ENCODE measurements at places on chromosomes 11 and 22.

- peak; percentile 19 for ATAC-seq
These were observed 624 bp downstream of the CBL start for GRCh38 chr11:119206511-119207414.

DNA sequence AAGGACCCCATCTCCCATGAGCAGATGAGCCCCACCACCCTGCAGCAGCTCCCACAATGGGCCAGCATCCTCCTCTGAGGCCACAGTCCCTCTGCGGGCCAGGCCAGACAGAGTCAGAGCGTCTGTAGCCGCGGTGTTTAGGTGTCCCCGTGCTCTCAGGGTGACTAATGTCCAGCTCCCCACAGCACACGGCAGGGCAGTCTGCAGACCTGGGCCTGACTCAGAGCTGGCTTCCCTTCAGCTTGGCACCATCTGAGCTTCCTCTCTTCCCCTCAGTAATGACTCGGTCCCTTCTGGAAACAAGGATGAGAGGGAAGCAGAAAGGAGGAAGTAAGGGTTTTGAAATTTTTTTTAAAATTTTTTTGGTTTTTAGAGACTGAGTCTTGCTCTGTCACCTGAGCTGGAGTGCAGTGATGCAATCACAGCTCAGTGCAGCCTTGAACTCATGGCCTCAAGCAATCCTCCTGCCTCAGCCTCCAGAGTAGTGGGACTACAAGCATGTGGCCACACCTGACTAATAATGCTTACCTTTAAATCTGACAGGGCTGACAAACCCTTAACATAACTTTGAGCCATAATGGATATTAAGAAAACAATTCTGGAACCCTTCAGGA, 28.5 kb downstream of the LRRC74B start:
- no peak for ATAC-seq

DNA sequence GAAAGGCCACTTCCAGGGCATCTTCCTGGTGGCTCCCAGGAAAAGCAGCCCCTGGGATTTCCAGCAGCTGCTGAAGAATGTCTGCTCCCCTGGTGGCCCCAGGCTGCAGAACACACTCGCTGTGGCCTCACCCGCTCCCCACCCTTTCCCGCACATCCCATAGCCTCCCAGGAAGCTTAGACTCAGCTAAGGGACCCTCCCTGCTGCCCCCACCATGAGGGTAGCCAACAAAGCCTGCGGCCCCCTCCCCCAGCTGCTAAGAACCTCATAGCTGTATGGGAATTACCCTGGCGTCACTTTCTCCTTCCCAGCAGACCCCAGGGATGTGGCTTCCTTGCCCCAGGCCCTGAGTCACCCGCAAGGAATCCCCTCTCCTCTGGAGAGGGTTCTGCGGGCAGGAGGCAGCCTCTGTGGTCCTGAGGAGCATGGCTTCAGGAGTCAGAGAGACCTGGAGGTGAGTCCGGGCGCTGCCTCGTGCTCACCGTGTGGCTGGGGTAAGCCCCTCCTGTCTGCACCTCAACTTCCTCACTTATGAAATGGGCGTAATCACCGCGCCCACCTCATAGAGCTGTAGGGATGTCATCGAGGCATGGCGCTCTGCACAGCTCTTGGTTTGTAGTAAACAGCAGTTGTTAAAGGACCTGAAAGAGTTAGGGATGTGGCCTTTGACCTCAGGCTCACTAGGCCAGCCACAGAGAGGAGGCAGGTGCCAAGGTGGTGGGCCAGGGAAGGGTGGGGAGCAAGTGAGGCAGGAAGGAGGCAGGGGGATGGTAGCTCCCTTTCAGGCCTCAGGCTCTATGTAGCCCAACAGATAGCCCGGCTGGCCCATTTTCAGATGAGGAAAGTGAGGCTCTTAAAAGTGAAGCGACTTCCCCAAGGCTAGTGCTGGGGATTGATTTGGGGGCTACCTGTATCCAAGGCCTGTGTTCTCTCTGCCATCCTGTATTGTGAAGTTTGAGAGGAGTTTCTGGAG, 71.2 kb downstream of the LRRC32 start:
- no peak for ATAC-seq

DNA sequence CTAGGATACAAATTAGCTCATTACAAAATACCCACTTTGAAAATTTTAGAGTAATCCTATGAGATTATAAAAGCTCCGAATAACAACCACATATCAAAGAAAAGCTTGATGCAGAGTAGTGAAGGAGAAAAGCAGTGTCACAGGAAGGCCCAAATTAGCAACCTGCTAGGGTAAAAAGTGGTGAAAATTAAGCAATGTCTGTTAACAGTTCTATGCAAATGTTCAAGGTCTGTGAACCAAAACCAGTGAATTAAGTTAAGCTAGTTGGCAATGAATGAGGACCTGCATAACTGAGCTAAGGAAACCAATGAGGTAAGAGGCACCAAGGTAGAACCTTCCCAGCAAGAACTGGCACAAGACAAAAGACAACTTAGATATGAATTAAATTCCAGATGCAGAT, 29.6 kb downstream of the PRDM10 start:
- ATAC-seq = no peak

GRCh38 chr11:130827451-130828377, 88.6 kb downstream of the SNX19 start:
- peak; percentile 55 for ATAC-seq

DNA sequence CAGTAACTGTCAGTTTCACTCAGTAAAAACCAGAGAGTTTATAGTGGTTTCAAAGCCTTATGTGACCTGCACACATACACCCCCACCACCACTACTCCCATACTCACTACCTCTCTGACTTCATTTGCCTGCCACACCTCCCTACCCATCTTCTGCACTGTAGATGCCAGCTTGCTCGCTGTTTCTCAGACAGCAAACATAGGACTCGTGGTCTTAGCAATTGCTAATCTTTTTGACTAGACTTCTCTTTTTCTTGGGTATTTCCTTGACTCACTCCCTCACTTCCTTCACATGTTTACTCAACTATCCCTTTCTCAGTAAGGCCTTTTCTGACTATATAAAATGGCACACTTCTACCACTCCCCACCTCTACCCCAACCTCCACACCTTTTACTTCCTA, 27.8 kb downstream of the CEP295 start:
- peak; percentile 97 for ATAC-seq

DNA sequence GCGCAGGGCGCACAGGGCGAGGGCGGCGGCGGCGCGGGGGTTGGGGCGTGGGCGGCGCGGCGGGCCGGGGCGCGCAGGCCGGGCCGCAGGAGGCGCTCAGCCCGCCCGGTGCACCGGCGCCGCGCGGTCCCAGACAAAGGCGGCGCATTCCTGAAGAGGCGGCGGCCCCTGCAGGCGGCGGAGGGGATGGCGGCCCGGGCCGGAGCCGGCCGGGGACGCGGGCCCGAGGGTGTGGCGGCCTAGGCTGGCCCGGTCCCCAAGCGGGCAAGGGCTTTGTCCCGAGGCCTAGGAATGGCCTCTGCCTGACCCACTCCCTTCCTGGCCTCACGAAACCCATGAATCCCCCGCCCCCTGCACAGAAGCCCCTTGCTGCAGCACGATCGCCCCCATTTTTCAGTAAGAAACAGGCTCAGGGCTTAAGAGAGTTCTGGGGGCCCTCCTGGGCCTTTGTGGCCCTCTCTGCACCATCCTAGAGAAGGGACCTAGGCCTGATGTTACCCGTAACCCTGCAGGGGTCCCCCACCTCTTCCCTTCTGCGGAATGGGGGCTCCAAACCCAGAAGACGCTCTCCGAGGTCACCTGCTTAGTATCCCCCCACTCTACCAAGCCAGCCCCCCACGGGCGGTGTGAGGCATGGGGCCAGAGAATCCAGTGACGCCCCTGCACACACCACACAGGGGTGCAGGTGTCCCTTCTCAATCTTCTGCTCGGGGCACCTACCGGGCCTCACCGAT, at the start of gene RTN4R:
RTN4R (minus strand) TSS at position 40 of the 734 bp plus-strand sequence. CDS start 226 bp downstream, outside the sequence.
- peak; percentile 72 for ATAC-seq

- no peak for ATAC-seq
These were observed 61.7 kb downstream of the FBXO7 start for GRCh38 chr22:32536352-32536751.

GRCh38 chr11:70506658-70506970, 108.3 kb downstream of the CTTN start:
- ATAC-seq = no peak

GRCh38 chr22:30615543-30615954, 8.6 kb downstream of the TCN2 start:
- ATAC-seq = no peak

DNA sequence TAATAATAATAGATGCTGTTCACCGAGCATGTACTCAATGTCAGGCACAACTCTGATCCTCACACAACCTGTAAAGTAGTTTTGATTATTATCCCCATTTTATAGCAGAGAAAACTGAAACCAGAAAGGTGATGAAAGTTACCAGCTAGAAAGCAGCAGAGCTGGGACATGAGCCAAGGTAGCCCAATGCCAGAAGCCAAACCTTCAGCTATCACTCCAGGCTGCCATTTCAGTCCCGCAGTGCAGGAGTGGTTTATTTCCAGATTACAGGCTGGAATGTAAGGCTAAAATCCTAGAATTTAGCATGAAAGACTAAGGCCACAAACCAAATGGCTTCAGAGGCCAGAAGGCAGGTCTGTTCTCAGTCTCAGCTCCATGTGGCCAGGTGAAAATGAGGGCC, 108.8 kb downstream of the TENM4 start:
- no peak for ATAC-seq

- no peak for ATAC-seq
These were observed 15.2 kb downstream of the POLR3H start for GRCh38 chr22:41528938-41529561.

- no peak for ATAC-seq
These were observed 121.1 kb downstream of the PAX6 start for GRCh38 chr11:31690041-31690440.

DNA sequence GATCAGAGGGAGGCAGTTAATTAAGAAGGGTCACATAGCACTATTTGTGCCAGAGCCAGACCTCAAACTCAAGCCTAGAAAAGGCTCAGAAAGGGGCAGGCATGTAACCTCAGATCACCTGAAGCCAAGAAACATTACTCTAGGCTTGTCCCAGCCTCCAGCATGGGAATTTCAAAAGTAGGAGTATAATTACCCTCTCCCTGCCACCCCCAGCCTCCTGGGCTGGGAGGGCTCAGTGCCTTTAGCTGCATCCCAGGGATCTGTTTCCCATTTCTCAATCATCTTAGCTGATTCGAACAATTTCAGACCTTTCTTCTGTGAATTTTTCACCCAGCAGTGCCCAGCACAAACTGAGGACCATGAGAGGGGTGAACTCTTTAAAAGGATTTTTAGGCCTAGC, 33.1 kb upstream of the LRRC10B start:
- no peak for ATAC-seq

GRCh38 chr11:2887515-2888195, 2.1 kb upstream of the CDKN1C start:
- no peak for ATAC-seq

DNA sequence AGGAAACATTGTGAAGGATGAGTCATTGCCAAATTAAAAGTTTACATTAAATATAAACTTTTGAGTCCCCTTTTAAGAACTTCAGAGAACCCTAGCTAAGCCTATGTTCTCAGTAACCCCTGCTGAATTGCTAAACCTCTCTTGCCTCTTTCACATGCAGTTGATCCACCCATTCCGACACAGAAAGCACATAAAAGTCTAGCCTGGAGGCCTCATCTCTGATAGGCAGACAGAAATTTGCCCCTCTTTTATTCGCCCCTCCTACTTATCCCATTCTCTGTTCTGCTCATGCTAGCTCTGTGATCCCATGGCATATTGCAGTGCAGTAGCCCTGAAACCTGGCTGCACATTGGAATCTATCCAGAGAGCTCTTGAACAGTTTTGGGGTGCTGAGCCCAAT, 58.2 kb upstream of the PDE3B start:
- ATAC-seq = no peak

DNA sequence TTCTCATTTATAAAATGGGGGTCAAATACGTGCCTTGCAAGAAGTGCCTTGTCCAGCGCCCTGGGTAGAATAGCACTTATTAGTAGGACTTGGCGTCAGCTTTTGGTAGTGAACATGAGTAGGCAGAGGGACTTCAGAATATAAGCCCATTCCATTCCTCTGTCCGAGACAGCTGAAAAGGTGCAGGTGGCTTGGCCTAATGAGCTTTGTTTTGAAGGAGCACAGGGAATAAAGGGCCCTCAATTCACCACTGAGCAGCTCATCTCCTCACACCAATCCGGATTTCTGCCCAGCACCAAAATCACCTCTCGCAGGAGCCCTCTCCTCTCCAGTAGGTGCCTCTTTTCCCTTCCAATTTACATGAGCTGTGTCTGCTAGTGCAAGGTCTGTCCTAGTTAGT, 91.2 kb downstream of the DSCAML1 start:
- ATAC-seq = no peak

- no peak for ATAC-seq
These were observed 16.6 kb downstream of the SCUBE1 start for GRCh38 chr22:43326331-43327156.

DNA sequence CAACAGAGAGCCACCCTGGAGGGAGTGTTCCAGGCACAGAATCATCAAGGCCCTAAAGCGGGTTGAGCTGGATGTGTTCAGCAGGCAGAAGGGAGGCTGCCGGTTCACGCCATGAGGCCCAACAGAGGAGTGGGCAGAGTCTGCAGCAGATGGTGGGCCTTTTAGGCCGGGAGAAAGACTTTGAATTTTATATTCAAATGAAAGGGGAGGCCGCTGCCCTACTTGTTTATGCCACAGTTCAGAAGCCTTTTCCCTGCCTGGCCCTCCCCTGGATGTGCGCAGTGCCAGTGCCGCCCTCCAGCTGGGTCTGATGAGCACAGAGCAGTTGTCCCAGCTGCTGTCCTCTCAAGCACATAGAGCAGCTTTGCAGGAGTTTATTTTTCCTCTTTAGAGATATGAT, 46.9 kb upstream of the TTC12 start:
- ATAC-seq = no peak

DNA sequence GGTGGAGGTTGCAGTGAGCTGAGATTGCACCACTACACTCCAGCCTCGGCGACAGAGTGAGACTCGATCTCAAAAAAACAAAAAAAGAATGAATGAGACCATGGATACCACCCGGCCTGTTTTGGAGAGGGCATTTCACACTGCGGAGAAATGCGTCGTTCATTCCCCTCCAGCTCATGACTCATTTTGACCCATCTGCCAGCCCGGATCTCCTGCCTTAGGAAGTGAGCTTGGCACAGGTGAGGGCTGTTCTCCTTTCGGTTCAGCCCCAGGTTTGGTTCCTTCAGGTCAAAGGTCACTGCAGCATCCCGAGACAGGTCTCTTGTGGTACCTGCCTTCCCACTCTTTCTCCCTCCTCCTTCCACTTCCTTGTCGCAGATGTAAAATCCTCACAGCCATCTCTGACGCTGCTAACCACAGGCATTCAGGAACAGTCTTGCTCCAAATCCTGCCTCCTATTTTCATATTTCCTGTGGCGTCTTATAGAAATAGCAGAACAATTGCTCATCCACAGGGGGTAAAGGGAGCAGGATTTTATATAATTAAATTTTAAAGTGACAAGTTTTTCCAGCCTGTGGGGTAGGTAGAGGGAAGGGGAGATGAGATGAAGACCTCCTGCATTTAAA, 517.9 kb downstream of the NTM start:
- no peak for ATAC-seq

GRCh38 chr11:132131961-132132360, 761.5 kb downstream of the NTM start:
- peak; percentile 25 for ATAC-seq

- ATAC-seq = no peak
These were observed 8.4 kb downstream of the P2RY2 start for GRCh38 chr11:73226297-73227006.

Measured in activated CD4-positive, CD25-positive, alpha-beta regulatory T cell treated with anti-CD3 and anti-CD28 coated beads, Interleukin-2, amount 50 U/mL, for 24 hours (primary cell).